NCI-H2171 treated with DMSO at 0.1 percent for 48 hours (cell line): ENCODE measurements at places on chromosomes 16 and 17.

- no peak for DNase-seq
These were observed 60.5 kb downstream of the NF1 start for GRCh38 chr17:31155208-31155810.

- DNase-seq = no peak
These were observed 556.0 kb downstream of the CDH8 start for GRCh38 chr16:61480250-61480649.

DNA sequence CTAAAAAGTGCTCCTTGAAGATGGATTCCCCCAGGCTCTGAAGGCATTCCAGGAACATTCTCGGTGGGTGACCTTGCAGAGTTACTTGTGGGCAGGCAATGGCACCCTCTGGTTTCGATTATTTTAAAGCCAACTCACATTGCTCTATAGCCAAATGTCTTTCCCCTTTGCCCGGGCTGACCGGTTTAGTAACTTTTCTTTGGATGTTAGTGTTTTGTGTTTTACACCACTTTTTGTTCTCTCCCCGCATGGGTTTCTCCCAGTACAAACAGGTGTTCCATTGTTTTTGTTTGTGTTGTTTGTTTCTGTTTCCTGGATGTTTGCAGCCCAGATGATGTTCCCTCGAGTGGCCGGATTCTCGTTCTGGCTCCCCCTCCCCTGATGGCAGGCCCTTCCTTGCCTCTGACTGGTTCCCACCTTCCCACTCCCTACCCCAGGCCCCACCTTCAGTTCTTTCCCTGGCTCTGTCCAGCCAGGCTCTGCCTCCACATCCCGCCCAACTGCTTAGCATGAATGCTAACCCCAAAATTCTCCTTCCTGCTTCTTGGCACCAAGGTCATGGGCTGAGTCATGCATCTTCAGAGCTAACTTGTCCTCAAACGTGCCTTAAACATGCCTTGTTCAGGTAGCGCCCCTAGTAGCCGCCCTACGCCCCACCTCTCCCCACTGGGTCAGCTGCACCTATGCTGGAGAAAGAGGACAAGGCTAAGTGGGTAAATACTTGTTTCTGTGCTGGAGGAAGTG is 40.6 kb downstream of the ELAC2 start:
- no peak for DNase-seq

GRCh38 chr17:70912716-70913485 is 743.6 kb downstream of the KCNJ2 start:
- no peak for DNase-seq

- no peak for DNase-seq
These were observed 1.3 kb downstream of the PLXDC1 start for GRCh38 chr17:39150104-39150634.
